ENCODE measurements at places on chromosomes 12 and 14. TPM values are rescaled to one million over a fixed set of nuclear protein-coding genes. Genes with fewer than 3 reads are reported as not detected.
A peak's percentile ranks its signal among the peaks of the same experiment; 100 is the strongest.

IQSEC3 gene
- not detected for polyA plus RNA-seq

ZNF641 gene
- 12.1 TPM for polyA plus RNA-seq

KRT83 gene
- polyA plus RNA-seq, result not detected

DNA sequence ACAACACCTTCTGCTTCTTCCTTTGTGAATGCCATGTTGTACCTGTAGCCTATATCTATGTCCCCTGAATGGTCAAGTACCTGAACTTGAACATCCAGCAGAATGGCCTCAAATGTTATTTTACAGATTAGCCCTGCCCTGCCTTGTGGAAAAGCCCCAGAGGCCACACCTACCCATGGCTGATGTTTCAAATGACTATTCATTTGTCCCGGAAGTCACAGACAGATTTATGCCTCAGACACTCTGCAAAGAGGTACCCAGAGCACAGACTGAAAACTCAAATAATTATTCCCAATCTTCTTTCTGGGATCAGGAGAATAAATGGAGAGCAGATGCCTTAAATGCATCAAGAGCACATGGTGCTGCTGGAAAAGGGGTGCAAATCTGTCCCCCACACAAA lies 13.0 kb upstream of the DPF3 start:
- no peak overlapping the region for H3K27ac ChIP-seq
- no peak for DNase-seq
- H3K4me3 ChIP-seq, result no peak overlapping the region
- H3K4me1 ChIP-seq, result no peaks in the 10 kb centered on the region
- no peaks in the 10 kb centered on the region for H3K36me3 ChIP-seq

DNA sequence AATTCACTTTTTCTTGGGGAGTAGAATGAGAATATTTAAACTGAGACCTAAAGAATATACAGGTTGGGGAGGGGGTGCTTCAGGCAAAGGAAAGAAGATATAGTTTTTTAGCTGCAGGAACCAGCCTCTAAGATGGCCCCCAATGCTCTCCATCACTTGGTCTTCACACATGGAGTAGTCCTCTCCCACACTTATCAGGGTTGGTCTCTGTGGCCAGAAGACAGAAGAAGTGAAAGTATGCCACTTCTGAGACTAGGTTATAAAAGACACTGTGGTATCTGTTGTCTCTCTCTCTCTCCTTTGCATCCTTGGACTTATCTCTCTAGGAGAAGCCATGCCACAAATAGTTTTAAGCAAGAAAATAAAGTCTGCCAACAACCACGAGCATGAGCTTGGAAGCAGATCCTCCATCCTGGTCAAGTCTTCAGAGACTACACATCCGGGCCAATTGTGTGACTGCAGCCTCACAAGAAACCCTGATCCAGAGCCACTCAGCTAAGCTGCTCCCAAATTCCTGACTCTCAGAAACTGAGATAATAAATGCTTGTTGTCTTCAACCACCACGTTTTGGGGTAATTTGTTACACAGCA lies 18.0 kb downstream of the PUS7L start:
- no peaks in the 10 kb centered on the region for H3K4me1 ChIP-seq
- no peak overlapping the region for H3K27ac ChIP-seq
- H3K27me3 ChIP-seq, result no peaks in the 10 kb centered on the region
- H3K36me3 ChIP-seq, result peaks cover 87% of the 10 kb centered on the region
- H3K4me3 ChIP-seq, result no peak overlapping the region

- no peaks in the 10 kb centered on the region for H3K27me3 ChIP-seq
- no peak for DNase-seq
- no peak overlapping the region for H3K4me3 ChIP-seq
- H3K36me3 ChIP-seq, result no peaks in the 10 kb centered on the region
- no peak overlapping the region for H3K27ac ChIP-seq
Measured at GRCh38 chr12:65039301-65039700, 81.8 kb downstream of the WIF1 start.

DNA sequence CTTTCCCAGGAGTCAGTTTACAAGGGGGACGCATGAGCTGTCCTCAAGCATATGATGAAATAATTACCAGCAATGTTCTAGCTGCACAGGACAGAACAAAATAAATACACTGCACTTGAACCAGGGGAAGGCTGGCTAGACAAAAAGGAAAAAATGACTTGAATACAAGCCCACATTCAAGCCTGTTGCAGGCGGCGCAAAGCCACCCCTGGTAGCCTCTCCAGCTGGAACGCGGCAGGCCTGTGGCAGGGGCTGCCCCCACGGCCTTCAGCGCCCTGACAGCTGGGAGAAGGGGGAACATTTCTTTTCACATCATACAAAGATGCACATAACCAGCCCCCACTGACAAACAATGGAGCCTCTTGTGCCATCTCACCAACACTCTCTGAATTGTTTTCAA lies 57.1 kb downstream of the TRAFD1 start:
- no peaks in the 10 kb centered on the region for H3K27me3 ChIP-seq
- H3K4me1 ChIP-seq, result no peaks in the 10 kb centered on the region
- H3K4me3 ChIP-seq, result no peak overlapping the region
- DNase-seq, result no peak

DNA sequence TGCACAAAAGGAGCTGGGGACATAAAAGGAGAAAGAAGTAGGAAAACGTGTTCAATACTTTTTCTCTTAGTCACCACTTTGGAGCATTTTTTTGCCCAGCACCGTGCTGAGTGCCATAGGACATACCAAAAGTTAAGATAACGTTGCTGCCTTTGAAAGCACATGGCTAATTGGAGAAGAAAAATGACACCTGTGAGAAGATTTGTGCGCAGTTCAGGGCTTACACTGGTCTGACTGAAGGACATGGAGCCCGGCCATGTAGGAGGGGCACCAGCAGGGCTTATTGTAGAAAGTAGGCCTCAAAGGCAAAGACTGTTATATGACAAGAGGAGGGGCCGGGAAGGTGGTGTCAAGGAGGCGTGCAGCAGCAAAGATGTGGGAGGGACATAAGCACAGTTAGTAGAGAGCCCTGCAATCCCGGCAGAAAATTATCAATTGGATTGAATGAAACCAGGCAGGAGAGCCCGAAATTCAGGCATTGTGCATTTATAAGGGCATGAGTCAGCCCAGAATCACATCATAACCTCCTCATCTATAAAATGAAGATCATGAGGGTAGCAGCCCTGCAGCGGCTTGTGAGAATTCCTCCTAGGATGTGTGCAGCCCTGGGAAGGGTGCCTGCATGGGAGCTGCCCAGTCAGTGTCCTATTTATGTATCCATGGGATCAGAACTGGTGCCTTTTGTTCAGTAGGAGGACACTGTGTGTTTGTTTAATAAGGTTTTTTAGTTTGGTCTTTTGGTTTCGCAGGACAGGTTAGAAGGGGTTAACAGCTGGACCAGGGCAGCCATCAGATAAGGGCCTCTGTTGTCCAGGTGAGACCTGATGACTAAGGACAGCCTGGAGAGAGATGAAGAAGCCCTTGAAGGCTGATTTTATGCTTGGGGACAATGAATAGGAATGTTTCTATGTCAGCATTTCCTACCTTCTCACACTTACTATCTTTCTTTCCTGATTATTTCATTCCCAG lies 122.4 kb downstream of the GPR135 start:
- H3K36me3 ChIP-seq, result no peaks in the 10 kb centered on the region
- no peak for DNase-seq
- no peak overlapping the region for H3K4me3 ChIP-seq
- no peaks in the 10 kb centered on the region for H3K27me3 ChIP-seq
- no peak overlapping the region for H3K27ac ChIP-seq

DNA sequence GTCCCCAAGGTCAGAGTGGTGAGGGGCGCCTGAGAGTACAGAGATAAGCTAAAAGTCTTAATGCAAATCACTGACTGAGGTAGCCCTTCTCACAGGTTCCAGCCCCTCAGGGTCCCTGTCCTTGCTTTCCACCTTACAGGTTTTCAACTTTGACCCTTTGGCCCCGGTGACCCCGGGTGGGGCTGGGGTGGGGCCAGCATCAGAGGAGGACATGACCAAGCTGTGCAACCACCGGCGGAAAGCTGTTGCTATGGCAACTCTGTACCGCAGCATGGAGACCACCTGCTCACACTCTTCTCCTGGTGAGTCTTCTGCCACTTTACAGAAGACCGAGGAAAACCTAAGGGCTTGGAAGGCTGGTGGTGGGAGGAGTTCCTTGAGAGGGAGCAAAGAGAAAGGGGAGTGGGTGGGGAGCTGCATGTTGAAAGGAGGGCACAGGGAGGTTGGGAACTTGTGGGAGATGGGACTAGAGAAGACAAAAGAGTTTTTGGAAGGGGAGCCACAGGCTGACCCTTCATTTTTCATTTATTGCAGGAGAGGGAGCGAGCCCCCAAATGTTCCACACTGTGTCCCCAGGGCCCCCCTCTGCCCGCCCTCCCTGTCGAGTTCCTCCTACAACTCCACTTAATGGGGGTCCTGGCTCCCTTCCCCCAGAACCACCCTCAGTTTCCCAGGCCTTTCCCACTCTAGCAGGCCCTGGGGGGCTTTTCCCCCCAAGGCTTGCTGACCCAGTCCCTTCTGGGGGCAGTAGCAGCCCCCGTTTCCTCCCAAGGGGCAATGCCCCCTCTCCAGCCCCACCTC lies 2.4 kb downstream of the MBD6 start:
- peak overlapping the region; percentile 98 for H3K4me3 ChIP-seq
- DNase-seq, result no peak
- H3K27ac ChIP-seq, result no peak overlapping the region
- H3K36me3 ChIP-seq, result peaks cover 59% of the 10 kb centered on the region

Data from CD14-positive monocyte (primary cell).